ENCODE measurements at places on chromosomes 11 and 22.
A peak's percentile ranks its signal among the peaks of the same experiment; 100 is the strongest.

DNA sequence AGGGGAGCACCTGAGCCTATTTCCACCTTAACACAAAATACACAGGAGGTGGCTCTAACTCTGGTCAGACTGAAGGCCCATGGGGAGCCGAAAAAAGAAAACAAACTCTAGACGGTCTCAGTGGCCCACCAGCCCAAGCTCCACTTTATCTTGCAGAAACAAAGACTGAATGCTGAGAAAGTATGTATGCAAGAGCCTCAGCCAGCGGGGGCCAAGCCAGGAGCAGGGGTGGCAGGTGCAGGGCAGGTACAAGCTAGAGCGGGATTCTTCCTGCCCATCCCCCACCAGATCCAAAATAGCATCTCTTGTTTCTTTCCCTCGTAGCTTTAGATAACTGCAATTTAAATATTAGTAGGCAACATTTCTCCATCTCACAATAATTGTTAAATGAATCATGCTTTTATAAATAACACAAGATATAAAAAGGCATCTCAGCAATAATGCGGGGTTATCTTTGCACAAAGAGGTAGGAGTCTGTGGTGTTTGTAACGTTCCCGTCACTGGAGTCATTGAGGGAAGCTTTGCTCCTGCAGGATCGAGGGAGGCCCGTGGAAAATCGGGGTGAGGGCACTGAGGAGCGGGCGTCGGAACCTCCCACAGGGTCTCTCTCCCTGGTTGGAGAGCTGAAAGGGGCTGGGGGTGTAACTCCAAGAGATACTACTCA, 418.0 kb downstream of the SHANK2 start:
- no peak for DNase-seq

DNA sequence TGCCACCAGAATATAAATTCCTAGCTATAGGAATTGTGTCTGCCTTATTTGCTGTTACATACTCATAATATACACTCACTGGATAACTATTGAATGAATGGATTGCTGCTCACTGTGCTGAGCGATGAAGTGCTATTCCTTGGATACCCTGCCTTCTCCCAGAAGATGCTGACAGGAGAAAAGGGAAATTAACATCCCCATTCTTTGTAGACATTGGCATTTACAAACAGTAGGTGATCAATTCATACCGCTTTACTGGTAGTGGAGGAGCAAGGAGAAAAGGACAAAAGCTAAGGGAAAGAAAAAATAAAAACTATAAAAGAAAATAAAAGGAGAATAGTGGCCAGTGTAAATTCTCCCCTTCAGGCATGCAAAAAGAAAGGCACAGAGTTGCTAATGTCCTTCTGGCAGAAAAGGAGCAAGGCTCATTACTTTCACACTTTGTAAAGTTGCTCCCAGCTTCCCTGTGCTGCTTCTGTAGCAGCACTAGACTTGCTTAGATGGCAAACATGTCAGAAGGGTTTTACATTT, 183.0 kb downstream of the LUZP2 start:
- DNase-seq: no peak

DNA sequence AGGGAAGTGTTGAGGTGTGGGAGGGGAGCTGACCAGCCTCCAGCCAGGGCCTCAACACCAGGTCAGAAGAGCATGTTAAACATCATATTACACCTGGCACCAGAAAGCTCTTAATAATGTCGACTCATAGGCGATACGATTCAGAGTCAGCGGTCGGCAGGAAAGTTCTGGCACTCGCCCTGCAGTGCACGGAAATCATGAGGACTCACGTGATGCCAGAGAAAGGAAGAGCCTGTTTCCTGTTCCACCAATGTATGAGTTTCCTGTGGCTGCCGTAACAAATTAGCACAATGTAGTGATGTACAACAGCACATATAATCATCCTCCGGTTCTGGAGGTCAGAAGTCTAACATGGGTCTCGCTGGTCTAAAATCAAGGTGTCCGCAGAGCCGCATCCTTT, 198.8 kb downstream of the BARX2 start:
- no peak for DNase-seq

- DNase-seq: no peak
Observed at GRCh38 chr22:46056546-46057245, 79.7 kb upstream of the WNT7B start.

DNA sequence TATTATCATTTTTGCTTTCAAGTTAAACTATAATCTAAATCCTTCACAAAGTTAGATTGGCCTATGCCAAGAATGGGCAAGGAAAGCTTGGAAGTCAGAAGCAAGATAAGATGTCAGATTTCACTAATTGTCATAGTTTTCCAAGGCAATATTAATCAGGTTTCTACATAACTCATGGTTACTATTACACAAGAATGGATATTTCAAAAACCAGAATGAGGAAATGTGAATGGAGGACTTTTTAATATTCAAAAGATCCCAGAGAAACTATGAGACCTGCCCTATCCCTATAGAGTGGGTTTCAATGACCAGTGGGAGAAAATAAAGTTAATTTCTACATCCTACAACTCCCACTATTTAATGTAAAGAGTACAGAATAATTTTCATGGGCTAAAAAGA, 203.2 kb downstream of the CASP12 start:
- DNase-seq: no peak

- DNase-seq: no peak
Observed at GRCh38 chr22:19419086-19419463, 12.5 kb downstream of the HIRA start.

DNA sequence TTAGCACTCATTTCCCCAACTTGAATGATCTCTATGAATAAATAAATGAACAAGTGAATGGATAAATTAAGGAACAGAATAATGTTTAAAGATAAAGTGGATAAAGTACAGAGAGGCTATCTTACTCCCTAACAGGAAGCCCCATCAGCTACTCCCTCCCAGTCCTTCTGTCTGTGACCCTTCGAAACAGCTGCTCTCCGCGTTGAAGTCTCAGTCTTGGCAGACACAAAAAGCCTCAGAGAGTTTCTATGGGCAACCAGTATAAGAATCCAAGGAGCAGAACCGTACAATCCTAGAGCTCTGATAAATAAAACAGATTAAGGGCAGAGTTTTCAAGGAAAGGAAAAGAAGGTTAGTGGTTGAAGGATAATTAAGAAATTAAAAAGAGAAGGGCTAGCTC, 35.0 kb downstream of the GUCY1A2 start:
- DNase-seq: no peak

DNA sequence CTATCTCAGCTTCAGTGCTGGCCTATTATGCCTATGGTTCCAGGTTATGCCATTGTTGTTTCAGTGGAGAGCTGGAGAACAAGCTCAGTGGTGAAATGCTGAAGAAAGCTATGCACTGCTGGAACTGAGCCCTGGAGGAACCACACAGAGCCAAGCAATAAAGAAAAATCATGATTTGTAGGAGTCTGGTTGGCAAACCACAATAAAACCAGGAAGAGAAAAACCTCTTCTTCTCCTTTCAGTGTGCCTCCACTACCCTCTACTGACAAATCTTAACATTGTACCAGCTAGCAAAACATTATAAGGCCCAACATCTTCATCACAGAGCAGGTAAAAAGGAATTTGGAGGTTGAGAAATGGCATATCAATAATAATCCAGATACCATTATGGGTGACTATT, 5.3 kb downstream of the OR51F2 start:
- DNase-seq: no peak

- no peak for DNase-seq
Observed at GRCh38 chr11:68373815-68374501, 61.6 kb downstream of the LRP5 start.

DNA sequence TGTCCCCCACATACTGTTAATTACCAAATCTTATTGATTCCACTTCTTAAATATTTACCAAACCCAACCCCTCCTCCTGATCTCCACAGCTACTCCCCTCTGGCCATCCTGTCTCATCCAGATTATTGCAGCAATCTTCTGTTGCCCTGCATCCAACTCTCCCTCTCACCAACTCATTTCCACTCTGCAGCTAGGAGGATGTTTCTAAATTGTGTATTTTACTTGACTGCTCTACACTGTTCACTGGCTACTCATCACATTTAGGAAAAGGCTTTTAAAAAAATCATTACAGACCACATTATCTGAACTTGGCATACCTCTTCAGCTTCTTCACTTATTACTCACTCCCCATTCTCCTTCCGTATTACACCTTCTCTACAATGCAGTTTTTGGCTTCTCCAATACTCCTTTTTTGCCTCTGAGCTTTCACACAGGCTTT, 117.9 kb downstream of the ATG16L2 start:
- no peak for DNase-seq

GRCh38 chr11:83292709-83293456, 6.7 kb upstream of the CCDC90B start:
- DNase-seq: no peak

DNA sequence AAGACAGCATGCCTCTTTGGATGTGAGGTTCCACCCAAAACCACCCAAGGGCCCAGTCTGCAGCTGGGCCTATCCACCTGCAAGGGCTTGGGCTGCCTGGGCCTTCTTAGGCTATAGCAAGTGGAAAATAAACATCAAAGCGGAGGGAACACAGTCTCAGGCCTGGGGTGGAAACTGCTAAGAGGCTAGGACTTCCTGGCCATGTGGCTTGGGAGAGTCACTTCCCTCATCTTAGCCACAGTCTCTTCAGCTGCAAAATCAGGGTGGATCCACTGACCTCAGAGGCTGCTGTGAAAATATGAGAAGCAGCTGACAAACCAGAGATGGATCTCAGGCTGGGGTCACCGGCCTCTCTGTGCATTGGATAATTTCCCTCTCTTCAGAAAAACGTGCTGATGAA, 30.6 kb upstream of the TFIP11 start:
- no peak for DNase-seq

- DNase-seq: no peak
Observed at GRCh38 chr11:88051396-88051795, 123.8 kb downstream of the RAB38 start.

- no peak for DNase-seq
Observed at GRCh38 chr11:42967653-42968052, 344.1 kb upstream of the API5 start.

GRCh38 chr11:86781546-86781945, 18.8 kb upstream of the PRSS23 start:
- no peak for DNase-seq

DNA sequence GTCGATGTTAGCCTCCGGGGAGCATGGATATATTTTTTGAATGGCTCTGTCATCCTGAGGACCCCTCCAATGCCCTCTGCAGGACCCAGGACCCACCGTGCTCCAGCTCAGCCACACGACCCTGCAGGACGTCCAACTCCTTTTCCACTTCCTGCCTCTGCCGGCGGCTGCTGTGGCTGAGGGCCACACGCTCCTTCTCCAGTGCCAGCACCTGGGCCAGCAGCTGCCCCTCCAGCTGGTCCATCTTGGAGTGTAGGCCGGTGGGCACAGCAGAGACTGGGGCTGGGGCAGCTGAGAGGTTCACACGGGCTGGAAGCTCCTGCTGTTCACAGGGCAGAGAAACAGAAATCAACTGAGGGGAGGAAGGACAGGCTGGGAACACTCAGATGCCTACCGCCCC, 15.6 kb downstream of the NPTXR start:
- no peak for DNase-seq

DNA sequence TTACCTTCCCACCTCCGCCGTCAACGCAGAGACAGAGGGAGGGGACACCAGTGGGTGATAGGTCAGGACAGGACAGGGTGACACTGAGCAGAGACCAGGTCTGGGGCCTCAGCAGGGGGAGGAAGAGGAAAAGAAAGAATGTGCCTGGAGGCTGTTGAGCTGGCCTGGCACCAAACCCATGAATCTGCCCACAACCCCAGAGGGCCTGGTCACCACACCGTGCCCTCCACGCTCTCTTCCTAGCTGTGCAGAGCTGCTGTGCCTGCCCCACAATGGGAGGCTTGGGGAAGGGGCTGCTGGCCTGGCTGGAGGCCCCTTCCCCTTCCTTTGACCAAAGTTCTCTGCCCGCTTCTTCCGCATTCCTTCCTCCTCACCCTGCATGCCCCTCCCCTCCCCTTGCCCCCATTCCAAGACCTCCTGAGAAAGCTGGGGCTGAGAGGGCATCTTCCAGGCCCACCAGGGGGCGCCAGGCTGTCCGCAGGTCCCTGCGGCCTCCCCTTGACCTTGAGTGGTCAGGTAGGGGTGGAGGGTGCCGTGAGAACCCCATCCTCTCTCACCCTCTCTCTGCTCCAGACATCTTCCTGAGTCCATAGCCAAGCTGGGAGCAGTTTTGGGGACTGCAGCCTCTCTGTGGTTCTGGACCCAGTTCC, 11.0 kb upstream of the CACNA1I start:
- no peak for DNase-seq

DNA sequence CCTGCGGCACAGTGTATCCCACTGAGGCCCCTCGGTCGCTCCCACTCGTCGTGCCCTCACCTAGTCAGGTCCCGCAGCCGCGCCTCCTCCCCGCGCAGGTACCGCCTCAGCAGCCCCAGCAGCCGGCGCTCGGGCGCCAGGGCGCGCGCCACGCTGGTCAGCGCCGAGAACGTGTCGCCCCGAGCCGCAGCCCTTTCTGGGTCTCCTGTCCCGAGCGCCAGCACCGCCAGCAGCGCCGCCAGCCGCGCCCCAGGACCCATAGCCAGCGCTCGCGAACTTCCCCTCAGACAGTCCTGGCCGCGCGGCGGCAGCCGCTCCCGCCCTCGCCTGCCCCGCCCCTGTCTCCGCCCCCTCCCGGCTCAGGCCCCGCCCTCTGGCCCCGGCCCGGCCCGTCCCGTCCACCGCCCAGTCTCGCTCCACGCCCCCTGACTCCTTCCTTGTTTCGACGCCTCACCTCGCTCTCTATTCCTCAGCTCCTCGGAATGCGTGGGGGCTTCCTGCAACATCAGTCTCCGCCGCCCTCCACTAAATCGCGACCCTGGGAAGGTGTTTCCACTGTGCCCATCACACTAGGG, at the start of gene P4HA3:
P4HA3 (minus strand) TSS at position 289 of the 575 bp plus-strand sequence; CDS start at position 260, 29 bp downstream.
- peak; percentile 36 for DNase-seq

GRCh38 chr11:441418-442274, at the start of gene ANO9:
Gene ANO9, minus strand, starts transcription at chr11:442011. Its CDS starts 85 bp downstream, at chr11:441926.
- DNase-seq: no peak

DNA sequence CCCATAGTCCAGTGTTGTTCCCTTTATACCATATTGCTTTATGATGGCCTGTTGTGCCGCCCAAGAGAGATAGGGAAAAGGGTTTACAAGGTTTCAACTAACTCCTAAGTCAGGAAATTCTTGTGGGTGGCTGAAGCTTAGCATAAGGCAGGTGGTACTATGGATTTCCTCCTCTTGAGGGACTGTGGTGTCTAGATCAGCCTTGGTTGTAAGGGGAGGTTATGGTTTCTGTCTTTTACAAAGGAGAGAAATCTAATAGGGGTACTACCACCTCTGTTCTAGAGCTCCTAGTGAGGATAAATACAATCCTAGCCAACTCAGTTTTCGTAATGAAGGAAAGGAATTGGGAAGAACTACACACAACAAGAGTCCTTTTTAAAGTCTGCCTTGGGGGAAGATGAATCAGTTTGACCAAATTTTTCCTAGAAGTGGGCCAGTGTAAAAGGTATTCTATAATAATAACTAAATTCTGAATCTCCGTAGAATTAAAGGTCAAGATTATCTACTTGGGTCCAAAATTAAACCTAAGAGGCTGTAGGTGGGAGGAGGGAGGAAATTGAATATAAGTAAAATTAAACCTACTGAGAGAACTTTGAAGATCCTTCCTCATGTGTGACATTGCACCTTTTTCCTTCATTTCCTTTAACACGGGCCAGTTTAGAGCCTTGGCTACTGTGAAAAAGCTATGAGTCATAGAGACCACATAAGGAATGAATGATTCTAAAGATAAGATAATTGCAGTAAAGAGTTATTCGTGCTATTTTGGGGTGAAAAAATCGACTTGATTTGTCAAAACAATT, 17.2 kb downstream of the DLAT start:
- no peak for DNase-seq

Measured in activated CD8-positive, alpha-beta memory T cell treated with anti-CD3 and anti-CD28 coated beads for 48 hours (primary cell).